T-helper 2 cell (primary cell): ENCODE measurements at places on chromosomes 5 and 9.
A peak's percentile ranks its signal among the peaks of the same experiment; 100 is the strongest.

DNA sequence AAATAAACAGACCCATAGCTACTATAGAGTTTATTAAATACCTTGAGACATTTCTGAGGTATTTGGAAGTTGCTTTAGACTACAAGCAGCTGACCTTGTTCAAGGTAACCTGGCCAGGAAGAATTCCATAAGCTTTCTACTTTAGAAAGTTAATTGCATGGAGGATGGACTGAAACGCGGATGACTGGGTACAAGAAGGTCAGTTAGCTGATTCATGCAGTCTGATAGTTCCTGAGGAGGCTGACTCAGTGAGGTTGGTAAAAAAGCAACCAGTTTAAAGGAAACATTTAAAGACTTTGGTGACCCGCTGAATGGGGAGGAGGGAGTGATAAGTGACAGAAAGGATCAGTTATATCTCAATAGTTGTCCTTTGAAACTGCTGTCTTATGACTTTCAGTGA, 670.1 kb upstream of the CDH9 start:
- DNase-seq, result no peak

DNA sequence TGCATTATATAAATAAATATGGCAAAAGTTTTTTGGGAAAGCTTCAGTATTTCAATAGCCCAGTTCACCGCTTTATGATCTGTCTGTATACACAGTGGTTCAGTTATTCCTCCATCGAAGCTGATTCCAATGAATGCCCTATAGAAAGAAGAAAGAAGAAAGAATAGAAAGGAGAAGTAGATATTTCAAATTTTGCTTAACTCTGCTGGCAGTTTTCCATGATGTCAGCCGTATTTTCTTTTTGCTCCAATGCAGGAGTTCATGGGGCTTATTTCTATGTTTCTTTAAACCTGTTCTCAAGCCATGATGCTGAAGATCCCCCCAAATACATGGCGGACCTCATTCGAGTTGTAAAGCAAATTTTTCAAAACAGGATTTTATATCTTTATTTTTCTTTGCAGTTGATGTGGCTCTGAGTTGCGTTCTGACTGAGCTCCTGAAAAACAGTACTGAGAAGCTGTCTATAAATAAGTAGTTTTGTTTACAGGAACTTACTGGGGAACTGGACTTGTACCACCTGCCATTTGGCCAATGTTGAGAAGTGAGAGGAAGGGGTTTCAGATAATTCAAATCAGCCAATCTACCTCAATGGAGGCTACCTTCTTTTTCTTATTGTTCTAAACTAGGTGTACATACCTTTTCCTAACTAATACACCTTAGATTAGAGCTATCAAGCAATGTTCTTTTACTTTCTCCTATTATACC, 418.5 kb upstream of the MEF2C start:
- no peak for DNase-seq

GRCh38 chr5:91293131-91293530, 90.0 kb downstream of the ARRDC3 start:
- no peak for DNase-seq

DNA sequence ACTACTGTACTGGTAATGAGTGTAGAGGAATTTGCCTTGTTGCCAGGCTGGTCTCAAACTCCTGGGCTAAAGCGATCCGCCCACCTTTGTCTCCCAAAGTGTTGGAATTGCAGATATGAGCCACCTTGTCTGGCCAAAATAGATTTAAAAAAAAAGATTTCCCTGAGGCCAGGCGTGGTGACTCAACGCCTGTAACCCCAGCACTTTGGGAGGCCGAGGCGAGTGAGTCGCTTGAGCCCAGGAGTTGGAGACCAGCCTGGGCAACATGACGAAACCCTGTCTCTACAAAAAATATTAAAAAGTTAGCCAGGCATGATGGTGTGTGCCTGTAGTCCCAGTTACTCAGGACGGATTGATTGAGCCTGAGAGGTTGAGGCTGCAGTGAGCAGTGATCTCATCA, 62.5 kb downstream of the IPO11 start:
- DNase-seq, result no peak

- no peak for DNase-seq
Measured at GRCh38 chr5:31894141-31894540, 255.2 kb downstream of the PDZD2 start.

DNA sequence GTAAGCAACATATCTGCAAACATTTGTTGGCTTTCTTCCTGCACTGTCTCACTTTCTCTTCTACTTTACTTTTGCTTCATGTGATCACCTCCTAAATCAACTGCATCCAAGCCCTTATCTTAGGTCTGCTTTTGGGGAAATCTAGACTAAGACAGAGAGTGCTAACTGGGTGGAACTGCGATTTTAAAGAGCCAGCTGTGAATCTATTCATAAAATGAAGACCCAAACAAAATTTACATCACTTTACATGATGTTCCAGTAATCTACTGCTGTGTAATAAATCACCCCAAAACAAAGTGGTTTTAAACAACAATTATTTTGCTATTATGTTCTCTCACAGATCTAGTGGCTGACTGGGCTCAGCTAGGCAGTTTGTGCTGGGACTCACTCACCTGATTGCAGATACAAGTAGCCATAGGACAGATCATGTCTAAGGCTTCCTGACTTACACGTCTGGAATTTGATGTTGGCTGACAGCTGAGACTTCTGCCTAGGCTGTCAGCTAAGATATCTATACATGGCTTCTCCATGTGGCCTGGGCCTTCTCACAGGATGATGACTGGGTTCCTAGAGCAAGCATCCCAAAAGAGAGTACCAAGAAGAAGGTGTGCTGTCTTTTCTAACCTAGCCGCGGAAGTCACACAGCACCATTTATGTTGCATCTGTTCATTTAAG, 145.1 kb upstream of the TBCA start:
- no peak for DNase-seq

- DNase-seq, result no peak
Measured at GRCh38 chr5:133112026-133112660, 60.3 kb downstream of the HSPA4 start.

GRCh38 chr9:5971740-5972139, 43.7 kb downstream of the RANBP6 start:
- DNase-seq, result peak; percentile 29

- DNase-seq, result no peak
Measured at GRCh38 chr5:36452424-36453006, 150.8 kb upstream of the RANBP3L start.

GRCh38 chr5:56575821-56576220, 239.5 kb upstream of the MAP3K1 start:
- no peak for DNase-seq

GRCh38 chr9:97560154-97560553, 58.7 kb downstream of the TMOD1 start:
- DNase-seq, result no peak

- DNase-seq, result no peak
Measured at GRCh38 chr5:77568082-77568481, 70.4 kb downstream of the OTP start.

DNA sequence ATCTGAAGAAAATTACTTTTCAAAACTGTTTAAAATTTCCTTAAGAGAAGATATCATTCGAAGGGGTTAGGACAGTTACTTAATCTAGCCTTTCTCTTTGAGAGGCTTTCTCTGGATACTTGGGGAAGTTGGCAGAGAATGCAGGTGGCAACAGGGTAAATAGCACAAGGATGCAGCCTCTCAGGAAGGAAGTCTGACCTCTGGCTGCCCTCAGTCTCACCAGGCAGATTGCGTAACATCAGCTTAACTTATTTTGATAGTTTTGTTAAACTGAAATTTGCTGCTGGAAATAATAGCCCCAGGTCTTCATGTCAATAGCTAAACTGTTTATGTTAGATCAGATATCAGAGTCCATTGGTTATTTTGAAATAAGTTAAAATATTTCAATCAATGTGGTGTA, 20.4 kb downstream of the CCDC192 start:
- DNase-seq, result no peak

DNA sequence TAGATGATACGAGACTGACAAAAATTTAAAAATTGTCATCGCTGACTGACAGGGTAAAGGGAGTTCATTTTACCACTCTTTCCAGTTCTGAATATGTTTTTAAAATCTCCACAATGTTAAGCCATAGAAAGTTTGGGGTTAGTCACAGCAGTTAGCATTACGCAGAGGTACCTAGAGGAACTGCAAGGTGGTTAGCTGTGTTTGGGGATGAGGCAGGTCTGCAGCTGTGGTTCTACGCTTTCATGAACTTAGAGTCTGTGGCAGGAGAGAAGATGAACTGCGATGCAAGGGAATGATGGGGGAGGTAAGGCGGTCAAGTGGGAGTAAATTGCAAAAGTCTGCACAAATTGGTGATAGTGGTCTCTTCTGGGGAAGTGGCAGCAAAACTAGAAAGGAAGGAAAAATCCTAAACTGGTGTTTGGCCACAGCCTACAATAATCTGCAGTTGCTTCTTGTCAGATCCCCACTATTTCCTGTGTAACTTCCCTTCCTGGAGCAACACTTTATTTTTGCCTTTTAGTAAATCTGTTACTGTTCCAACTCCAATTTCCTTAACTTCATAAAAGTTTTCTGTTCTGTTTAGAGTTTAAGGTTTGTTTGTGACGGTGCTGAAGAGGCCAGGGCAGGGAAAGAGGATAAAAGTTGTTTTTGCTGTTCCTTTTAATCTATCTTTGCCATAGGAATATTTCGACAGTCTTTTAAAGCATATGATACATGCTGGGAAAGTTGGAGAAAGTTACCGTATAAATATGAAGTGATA, 38.6 kb upstream of the SNX2 start:
- DNase-seq, result no peak

DNA sequence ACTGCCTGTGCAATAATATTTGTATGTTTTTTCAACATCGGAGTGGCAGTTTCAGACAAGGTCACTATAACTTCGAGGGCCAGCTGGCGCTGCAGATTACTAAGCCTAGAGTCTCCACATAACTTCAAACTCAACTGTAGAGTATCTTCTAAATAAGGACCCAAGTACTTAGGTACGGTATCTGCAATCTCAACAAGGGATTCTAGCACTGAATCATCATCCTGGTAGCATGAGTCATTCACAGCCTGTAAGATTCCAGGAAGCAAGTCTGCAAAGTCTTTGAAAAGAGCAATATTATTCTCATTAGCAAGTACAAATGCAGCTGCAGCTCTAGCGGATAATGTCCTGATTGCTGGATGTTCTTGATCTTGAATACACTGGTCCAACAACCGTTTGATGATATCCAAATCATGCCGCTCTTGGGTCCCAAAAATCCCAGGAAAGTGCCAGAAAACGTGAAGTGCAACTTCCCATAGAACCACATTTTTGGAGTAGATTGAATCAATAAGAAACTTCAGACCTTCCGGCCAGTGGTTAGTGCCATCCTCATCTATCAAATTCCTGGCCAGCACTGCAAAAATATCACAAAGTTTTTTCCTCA, 654 bp downstream of the RANBP6 start:
- no peak for DNase-seq

DNA sequence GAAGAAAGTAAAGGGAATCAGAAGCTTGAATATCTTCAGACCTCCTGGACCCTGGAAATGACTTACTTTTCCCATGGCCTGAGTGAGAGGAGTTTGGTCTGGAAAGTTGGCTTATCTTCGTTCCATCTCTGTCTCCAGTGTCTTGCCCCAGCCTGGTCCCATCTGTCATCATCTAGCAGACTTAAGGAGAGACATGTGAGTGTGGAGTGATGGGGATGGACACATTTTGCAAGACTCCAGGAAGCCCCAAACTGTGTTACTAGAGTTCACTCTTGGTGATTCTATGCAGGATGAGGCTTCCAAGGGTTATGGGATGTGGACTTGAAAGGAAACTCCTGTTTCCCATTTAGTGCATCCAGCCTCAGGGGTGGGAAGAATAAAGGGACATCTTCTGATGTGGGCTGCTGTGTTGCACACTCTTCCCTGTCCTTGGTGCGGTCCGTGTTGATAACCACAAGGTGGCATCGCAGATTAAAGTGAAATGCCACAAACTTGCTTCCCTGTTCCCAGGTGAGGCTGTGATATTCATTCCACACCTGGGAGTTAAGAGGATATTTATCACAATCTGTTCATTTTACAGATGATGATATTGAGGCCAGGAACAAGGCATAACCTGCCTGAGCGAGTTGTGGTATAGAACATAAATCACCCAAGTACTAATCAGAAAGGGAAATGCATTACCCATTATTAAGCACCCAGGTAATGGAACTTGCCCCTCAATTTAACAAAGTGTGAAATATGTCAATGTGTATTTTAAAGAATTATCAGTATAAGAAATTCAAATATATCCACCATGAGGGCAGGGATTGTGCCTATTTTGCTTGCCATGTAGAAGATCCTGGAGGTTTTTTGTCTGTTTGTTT, 269.9 kb upstream of the PAPPA start:
- no peak for DNase-seq

DNA sequence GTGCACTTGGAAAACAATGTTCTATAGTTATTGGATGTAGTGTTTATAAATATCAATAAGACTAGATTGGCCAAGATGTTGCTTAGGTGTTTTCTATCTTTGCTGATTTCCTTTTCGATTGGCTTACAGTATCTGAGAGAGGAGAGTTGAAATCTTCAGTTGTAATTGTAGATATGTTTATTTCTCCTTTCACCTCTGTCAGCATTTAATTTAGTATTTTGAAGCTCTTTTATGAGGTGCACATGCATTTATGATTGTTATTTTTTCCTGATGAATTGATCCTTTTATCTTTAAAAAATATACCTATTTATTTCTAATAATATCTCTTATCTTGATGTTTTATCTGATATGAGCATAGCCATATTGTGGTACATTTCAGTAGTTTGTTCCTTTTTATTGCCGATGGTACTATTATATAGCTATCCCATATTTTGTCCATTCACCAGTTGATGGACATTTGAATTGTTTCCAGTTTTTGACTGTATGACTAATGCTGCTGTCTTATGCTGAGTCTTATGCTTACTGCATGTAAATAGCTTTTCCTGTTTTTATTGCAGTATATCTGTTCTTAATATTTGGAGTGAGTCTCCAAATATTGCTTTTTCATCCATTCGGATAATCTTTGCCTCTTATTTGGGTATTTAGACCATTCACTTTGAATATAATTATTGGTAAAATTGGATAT, 34.7 kb downstream of the ERCC6L2 start:
- DNase-seq, result no peak

DNA sequence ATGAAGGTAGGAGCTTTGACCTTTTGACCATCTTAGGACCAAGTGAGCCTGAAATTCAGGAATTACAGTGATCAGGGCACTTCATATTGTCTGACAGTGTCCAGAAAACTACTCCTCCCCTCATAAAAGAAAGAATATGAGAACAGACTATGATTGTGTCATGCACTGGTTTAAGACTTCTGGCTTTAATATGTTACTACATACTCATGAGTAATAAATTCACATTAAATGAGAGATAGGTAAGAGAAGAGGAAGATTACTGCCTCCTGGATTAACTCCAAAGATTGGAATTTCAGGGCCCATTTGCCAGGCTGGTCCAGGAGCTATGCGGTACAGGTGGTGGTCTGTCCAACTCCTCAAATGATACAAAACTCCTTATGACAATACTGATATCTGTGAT, 213.5 kb upstream of the ADRA1B start:
- DNase-seq, result no peak

DNA sequence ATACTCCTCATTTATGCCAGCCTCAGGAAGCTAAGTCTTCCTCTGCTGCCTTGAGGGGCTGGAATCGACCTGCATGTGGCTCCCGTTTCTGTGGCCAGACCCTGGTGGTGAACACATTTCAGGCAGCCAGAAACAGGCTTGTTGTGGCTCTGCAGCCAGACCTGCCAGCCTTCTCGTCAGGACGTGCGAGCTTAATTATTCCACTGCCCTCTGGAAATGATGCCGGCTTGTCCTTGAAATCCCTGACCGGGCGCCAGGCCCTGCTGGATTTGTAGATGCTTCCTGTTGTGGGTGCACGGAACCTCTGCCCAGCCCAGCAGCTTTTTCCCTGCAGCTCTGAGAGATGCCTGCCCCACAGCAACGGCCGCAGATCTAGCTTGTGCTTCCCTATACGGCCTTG, 41.6 kb downstream of the PDZD2 start:
- DNase-seq, result no peak
